Glutamatergic neuron (in vitro differentiated cells): ENCODE measurements at places on chromosomes 3 and 15. TPM values are rescaled to one million over a fixed set of nuclear protein-coding genes. Genes with fewer than 3 reads are reported as not detected.

DNA sequence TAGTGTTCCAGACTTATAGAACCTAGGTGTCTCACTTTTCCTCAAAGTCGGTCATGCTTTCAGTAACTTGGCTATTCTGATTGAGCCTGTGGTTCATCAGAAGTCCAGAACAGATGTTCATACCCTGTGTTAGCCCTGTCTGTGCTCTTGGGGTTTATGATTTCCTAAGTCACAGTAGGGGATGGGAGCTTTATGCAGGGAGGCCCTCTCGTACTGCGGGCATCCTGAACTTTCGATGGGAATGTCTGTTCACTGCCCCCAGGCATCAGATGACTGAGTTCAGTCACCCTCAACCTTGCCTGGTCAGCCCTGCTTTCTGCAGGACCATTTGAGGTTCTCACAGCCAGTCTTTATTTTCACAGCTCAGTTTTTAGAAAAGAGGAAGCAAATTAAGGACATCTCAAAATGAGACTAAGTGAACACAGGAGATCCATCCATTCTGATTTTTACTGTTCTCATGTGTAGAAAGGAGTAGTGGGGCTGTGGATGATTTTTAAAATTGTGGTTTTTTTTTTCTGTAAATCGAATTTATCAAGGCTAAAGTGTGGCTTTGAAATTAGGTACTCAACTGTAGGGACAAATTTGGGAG is 71.3 kb downstream of the CMTM8 start:
- DNase-seq: no peak
- H3K27ac ChIP-seq: peak overlapping the region; percentile 13
- H3K4me1 ChIP-seq: peaks cover 25% of the 10 kb centered on the region
- H3K27me3 ChIP-seq: peaks cover 6% of the 10 kb centered on the region
- H3K4me3 ChIP-seq: no peak overlapping the region

CPA3 gene
- total RNA-seq: not detected

DNA sequence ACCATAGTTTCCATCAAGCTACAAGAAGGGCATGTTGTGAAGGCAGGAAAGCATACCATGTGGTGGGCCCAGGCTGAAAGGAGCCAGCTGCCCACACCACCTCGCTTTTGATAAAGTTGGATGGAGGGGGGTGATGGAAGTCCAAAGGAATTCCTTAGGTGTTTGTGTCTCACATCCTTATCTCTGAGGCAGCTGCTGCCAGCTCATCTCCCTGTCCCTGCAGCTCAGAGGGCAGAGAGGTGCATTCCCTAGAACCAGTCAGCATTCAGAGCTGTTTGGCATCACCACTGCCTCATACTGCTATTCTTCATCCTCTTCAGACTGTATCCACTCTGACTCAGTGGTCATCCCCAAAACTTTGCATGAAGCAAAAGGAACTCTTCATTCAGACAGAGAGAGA is 141.5 kb upstream of the BFSP2 start:
- H3K4me1 ChIP-seq: no peaks in the 10 kb centered on the region
- H3K27ac ChIP-seq: no peak overlapping the region
- no peak for DNase-seq
- no peak overlapping the region for H3K4me3 ChIP-seq
- no peaks in the 10 kb centered on the region for H3K27me3 ChIP-seq

C3orf49 gene
- not detected for total RNA-seq

DNA sequence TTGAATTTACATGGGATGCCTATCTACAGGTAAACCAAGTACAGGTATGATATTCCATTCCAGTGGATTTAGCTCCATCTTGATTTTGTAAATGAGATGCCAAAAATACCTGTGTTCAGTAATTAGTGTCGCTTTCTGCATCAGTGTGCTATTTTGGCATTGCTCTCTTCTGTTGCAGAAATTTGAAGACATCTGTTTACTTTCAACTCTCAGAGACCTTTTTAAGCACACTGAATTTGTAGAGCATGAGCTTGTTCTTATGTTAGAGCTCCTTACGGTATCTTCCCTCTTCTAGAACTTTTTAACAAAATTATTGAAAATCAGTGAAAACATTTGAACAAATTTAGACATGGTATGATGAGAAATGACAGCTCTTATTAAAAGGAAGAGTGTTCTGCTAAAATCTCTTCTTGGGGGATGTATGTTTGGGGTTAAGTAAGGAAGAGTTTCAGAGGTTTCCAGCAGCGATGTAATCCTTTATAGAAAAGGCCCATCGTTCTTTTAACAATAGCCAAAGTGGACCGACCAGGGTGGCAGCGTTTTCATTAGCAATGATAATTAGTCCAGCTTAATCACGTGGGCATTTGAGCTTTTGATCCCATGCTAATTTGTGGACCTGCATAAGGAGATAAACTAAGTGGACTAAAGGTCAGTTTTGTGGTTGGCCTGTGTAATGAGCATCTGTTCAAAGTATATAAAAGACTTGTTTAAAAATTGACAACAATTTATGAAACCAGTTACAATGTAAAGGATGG is 385.4 kb downstream of the PTPRG start:
- DNase-seq: no peak
- H3K4me3 ChIP-seq: no peak overlapping the region
- peaks cover 31% of the 10 kb centered on the region for H3K4me1 ChIP-seq
- peaks cover 3% of the 10 kb centered on the region for H3K27me3 ChIP-seq
- H3K27ac ChIP-seq: no peak overlapping the region

CRABP1 gene
- 314 TPM for total RNA-seq

NEK10 gene
- 1.5 TPM for total RNA-seq

- DNase-seq: no peak
- peaks cover 4% of the 10 kb centered on the region for H3K4me1 ChIP-seq
- H3K27ac ChIP-seq: no peak overlapping the region
- H3K4me3 ChIP-seq: no peak overlapping the region
- H3K27me3 ChIP-seq: peaks cover 1% of the 10 kb centered on the region
Observed at GRCh38 chr15:95912728-95913127, 417.8 kb upstream of the NR2F2 start.

OR4M2 gene
- total RNA-seq: not detected
